ENCODE measurements at places on chromosomes 1 and 21.

GRCh38 chr1:30613188-30613587 is 110.2 kb downstream of the MATN1 start:
- DNase-seq = no peak

GRCh38 chr1:92356956-92357355 is 58.1 kb downstream of the RPAP2 start:
- no peak for DNase-seq

DNA sequence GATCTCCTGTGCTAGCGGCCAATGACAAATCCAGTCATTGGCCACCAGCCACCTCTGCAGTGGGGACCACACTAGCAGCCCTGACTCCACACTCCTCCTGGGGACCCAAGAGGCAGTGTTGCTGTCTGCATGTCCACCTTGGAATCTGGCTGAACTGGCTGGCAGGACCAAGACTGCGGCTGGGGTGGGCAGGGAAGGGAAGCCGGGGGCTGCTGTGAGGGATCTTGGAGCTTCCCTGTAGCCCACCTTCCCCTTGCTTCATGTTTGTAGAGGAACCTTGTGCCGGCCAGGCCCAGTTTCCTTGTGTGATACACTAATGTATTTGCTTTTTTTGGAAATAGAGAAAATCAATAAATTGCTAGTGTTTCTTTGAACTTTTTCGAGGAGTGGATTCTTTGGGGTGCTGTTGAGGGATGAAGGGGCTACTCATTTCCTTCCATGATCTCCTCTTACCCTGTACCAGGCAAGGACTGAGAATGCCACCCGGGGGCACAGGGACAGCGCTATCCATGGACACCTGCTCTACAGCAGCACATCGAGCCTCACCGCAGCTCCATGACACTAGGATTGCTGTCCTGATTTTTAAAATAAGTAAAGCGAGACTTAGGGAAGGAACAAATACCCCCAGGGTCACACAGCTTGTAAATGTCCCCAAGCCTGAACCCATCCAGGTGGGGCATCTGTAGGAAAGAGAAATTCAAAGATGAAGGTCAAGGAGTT is 44.7 kb downstream of the TNNT2 start:
- no peak for DNase-seq

GRCh38 chr1:147534386-147534785 is 6.9 kb upstream of the BCL9 start:
- no peak for DNase-seq

DNA sequence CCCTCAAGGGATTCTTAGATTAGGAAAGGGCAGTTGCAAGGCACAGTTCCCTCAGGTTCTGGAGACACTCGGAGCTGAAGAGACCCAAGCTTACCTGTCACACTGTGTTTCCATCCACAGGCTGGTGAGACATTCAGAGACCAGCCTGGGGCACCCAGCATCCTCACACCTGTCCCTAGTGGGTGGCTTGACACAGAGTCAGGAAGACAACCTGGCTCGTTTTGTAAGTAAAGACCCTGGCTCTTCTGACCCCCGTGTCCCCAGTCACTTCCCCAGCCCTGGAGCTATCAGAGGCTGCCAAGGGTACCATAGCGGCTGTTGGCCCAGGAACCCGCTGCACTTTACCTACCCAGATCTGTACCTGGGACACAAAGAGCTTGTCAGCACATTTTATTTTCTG is 409.8 kb downstream of the MATN1 start:
- peak; percentile 58 for DNase-seq

DNA sequence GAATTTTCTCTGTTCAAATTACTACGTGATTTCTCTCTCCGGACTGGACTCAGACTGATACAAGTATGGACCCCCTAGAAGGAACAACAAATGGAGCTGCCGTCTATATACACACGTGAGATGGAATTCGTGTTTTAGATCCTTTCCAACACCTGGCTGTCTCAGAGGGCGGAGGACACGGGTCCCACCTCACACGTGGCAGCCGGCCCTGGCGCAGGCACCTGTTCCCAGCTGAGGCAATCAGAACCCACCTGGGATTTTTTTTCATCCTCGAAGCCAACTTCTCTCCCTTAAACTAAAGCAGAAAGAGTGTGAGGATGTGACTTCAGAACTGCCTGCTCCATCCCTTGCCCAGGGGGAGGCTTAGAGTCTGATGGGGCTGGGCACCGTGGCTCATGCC is 34.1 kb upstream of the SCCPDH start:
- no peak for DNase-seq

DNA sequence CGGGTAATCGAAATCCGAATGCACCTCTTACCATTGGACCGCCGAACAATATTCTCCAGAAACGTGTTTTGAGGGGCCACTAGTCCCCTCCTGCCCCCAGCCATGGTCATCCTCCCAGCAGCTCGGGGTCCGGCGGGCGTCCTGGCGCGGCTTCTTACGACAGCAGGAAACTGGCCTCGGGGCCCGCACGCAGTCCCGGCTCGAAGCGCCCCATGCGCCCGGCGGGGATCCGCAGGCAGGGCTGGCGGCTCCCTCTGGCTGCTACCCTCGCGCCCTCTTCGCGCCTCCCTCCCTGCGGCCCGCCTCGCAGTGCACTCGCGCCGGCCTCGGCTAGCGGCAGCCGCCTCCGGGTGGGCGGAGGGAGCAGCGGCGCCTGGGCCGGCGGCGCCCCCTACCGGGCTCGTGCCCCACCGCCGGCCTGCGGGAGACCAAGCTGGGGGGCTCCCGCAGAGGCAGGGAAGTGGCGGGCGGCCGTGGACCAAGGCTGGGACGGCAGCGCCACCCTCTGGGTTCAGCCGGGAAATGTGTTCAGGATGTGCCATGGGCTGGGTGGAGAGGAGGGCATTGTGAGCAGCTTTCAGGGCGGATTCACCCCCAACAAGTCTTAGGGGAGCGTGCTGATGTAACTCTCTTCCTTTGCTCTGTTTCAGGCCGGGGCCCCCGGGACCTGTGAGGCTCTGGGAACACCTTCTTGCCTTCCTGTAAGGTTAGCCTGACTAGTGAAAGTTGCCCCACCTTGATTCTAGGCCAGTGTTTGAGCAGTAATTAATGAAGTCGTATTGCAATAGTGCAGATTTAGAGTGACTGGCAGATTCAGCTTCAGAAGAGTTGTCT is at the start of gene KCNH1:
Gene KCNH1, minus strand, starts transcription at position 313 of the 834 bp plus-strand sequence. Its CDS starts 203 bp downstream, at position 110.
- no peak for DNase-seq

DNA sequence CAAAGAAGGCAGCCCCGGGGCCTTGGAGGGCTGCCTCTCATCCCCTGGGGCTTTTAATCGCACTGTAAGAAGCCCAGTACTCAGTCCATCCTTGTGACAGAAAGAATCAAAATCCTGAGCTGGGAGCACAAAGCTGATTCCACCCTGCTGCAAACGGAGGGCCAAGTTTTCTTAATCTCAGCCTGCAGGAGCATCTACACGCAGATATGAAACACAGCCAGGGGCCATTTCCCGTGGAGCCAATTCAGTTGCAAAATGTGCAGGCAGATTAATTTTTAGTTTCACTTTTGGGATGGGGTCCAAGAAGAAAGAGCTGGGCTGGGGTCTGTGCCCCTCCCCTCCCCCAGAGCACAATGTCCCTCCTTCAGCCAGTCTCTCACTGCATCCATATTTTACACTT is 4.4 kb downstream of the LYPD8 start:
- DNase-seq = no peak

DNA sequence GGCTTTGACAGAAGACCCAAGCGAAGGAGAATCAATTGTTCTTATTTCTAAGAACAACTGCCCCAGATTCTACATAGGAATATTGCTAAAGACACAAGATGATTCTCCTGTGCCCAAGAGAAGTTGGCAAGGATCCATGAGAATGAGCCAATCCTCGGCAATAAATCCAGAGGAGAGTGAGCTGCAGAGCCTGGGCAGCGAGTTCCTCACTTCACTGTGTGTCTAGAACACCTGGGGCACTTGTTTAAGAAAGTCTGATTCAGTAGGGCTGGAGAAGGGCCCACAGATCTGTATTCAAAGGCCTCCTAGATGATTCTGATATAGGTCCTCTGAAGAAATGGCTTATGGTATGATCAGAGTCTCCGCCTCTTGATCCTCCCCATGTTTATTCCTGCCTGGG is 31.8 kb downstream of the GADD45A start:
- no peak for DNase-seq

DNA sequence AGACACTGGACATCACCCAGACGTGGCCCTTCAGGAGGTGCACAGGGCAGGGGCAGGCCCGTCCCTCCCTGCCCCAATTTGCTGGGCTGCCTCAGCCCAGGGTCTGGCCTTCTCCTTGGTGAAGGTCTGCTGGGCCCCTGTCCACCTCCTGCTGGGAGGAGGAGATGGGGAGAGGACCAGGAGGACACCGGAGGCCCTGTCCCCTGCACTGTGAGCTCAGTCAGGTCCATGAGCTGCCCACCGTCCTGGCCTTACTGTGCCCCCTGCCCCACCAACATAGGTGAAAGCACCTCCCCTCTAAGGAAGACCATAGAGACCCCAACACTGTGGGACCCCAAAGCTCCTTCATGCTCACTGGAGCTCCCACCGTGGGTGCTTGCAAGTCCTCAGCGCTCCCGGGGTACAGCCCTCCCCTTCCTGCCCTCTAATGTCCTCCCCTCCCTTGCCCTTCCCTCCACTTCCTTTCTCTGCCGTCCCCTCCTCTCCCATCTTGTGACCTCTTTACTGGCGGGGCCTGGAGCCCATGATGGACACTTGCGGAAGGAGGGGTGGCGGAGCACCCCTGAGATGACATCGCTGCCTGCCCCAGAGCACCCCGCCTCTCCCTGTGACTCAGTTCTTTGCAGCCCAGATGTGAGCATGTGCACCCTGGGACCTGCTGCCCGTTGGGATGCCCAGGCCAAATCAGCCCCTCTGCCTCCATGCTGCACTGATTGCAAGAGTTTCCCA is 4.6 kb downstream of the LRRC3 start:
- DNase-seq = no peak

GRCh38 chr1:163170975-163171676 is 31.6 kb downstream of the RGS5 start:
- no peak for DNase-seq

DNA sequence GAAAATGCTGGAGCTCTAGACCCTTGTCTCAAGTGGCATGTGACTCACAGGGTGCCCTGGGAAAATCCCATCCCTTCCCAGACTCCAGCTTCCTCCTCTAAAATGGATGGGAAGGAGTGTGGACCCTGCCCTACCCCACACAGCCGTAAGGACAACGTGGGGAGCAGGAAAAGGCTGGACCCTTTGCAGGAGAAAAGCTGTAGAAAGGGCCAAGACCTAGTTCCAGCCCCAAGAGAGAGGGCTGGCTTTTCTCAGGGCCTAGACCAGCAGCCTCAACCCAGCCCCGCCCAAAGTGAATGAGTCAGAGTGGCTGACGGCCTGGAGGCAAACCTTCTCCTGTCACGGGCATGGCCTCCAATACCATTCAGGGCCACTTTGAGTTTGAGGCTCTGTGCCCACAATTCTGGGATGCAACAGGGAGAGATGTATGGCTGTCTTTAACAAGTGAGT is 1.1 kb downstream of the LAMB3 start:
- DNase-seq = no peak

DNA sequence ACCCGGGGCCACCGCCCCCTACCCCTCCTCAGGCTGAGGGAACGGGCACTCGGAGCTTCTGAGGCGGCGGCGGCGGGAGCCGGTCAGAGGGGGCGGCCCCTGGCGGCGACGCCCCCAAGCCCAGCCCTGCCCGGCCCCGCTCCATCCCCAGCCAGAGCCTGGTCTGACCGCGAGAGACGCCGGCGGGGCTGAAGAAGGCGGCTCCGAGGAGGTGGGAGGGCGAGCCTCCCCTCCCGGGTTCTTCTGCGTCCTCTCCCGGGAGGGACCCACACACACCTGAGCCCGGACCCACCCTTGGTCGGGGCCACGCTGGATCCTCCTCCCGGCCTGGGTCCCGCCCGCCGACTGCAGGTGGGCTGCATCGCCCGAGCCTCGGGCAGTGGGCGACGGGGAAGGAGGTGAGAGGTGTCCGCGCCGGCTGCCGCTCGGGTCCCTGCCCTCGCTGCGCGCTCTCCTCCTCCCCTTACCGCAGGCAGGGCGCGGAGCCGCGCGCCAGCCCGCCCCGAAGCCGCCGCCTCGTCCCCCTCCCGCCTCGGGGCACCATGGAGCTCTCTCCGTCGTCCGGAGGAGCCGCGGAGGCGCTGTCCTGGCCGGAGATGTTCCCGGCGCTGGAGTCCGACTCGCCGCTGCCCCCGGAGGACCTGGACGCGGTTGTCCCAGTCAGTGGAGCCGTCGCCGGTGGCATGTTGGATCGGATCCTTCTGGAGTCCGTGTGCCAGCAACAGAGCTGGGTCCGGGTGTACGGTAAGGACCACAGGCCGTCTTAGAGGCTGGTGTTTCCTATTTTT is at the start of gene RASAL2:
Gene RASAL2, plus strand, starts transcription at position 154 of the 788 bp plus-strand sequence. Its CDS starts 389 bp downstream, at position 543.
- no peak for DNase-seq

DNA sequence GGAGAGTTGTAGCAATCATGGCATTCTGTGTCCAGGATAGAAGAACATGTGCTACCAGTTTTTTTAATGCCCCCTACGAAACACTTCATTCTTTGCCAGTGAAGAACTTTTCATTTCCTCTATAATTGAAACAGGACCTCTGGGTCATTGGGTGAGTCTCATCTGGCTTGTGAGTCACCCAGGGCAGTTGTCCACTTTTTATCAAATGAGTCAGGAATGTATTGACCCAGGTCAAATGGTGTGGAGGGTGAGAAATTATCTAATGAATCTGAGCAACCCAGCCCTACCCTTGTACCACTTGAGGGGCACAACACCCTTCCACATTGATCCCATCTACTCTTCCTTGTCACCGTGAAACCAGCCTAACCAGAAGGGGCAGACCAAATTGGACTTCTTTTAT is 417.3 kb upstream of the PROX1 start:
- DNase-seq = no peak

DNA sequence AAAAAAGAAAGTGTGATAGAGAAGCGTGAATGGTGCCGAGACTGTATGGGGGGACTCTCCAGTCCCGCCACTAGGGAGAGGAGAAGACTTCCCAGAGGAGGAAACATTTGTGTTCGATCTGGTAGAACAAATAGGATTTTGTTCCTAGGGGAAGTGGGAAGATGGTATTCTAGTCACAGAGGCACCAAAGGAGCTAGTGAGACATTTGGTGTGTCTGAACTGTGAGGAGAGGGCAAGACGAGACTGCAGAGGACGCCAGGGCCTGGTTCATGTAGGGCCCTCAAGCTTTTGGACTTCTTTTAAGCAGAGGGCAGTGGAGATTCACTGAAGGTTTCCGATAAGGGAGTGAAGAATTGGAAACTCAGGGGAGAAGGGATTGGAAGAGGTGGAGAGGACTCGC is 2.9 kb downstream of the BTBD19 start:
- no peak for DNase-seq

- DNase-seq = no peak
Measured at GRCh38 chr1:172507741-172508140, 25.2 kb upstream of the SUCO start.

GRCh38 chr21:42682661-42683210 is 29.3 kb downstream of the PDE9A start:
- no peak for DNase-seq

GRCh38 chr21:45910548-45911221 is 70.9 kb upstream of the COL6A1 start:
- no peak for DNase-seq

DNA sequence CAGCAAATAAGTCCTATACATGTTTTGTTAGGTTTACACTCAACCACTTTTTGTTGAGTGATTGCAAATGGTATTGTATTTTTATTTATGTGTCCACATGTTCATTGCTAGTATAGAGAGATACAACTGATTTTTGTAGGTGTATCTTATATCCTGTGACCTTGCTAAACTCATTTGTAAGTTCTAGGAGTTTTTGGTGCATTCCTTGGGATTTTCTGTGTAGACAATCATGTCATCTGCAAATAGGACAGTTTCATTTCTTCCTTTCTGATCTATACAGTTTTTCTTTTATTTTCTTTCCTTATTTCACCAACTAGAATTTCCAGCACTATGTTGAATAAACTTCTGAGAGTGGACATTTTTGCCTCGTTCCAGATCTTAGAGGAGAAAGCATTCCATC is 16.5 kb upstream of the BATF3 start:
- DNase-seq = no peak

Data from vagina (tissue), 2 donors.